ENCODE measurements at places on chromosomes 2 and 18.

- no peak for DNase-seq
These were observed 313.1 kb upstream of the SYT4 start for GRCh38 chr18:43590182-43590903.

DNA sequence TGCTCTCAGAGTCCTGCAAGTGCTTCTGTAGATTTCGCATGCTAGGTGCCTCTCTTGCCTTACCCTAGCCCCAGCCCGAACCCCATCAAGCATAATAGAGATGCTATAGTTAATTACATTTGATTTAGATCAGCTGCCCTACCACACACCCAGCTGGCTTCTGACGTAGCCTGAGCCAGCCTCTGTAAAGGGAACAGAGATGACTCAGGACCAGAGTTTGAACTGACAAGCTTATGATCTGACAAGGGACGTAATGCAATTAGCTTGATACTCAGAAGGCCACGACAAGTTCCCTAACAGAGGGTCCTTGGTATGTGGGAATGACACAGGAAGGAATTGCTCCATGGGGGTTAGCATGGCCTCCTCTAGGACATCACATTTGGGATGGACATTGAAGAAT, 126.6 kb downstream of the LRATD1 start:
- DNase-seq: no peak

DNA sequence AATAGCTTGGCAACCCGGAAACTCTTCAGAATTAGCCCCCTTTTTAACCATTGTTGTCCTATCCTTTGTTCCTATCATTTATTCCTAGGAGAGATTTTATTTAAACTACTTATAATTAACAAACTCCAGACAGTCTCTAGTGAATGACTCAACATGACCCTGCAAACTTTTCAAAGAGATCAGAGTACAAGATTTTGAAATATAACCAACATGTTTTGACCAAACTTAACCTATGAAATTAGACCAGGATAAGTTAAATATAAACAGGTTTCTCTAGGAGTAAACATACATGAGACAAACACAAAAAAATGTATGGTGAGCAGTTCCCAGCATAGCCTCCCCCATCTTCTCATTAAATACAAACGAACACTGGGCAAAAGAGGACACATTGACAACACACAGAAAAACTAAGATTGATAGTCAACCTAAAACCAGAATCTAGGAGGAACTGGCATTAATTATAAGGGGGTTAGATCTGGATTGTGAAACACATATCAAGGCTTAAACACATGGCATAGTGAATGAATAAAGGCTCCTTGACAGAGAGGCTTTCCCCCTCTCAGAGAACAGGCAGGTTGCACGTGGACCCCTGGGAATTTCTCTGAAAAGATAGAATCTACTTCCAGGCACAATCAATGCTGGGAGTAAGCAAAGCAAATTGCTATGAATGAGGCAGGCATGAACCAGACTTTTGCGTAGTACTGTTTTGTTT, 284.1 kb downstream of the IRS1 start:
- no peak for DNase-seq

GRCh38 chr18:79278896-79279295, 116.8 kb upstream of the NFATC1 start:
- no peak for DNase-seq

DNA sequence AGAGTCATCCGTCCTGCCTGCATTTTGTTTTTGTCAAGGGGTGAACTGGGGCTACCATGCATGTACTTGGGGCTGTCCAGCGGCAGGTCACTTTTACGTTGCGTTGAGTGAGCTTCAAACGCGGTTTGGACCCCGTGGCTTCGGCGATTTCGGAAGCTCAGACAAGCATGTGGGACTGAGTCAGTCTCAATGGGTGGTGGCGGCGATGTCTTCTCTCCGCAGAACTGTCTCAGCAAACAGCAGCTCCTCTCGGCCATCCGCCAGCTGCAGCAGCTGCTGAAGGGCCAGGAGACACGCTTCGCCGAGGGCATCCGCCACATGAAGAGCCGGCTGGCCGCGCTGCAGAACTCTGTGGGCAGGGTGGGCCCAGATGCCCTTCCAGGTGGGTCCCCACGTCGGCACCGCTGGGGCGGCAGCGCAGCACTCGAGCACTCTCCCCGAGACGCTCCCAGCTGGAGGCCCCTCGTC, 21.3 kb downstream of the FBLN7 start:
- DNase-seq: no peak

- DNase-seq: no peak
These were observed 14.4 kb downstream of the INHBB start for GRCh38 chr2:120360307-120360855.

DNA sequence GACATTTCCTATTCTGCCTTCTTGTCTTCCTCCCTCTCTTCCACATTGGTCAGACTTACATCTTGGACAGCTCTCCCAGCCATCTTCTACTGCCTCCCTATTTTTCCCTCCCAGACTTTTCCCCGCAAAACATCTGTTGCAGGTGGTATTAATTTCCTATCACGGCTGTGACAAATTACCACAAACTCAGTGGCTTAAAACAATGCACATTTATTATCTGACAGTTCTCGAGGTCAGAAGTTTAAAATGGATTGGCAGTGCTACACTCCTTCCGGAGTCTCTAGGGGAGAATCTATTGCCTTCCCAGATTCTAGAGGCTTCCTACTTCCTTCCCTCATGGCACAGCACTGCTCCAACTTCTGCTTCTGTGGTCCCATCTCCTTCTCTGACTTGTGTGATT, 33.3 kb downstream of the STRADB start:
- no peak for DNase-seq

DNA sequence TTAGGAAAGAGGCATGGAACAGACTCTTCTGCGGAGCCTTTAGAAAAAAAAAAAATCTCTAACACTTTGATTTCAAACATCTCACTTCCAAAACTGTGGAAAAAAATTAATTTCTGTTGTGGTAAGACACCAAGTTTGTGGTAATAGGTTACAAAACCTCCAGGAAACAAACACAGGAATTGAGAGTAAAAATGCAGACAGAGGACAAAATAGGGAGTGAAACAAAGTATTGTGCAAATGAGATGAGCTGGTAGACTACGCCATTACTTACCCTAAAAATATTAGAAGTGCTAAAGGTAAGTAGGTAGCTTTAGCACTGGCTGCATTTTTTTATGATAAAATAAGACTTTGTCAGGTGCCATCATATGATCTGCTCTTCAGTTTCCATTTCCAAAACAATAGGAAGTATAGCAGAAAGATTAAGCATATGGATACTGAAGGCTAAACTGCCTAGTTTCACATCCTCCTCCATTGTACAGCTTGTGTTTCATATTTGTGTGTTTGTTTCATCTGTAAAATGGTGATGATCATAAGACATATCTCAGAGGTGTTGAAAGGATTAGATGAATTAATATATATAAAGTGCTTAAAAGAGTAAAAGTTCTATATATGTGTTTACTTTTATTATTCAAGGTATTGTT, 309.2 kb downstream of the NR4A2 start:
- DNase-seq: no peak

DNA sequence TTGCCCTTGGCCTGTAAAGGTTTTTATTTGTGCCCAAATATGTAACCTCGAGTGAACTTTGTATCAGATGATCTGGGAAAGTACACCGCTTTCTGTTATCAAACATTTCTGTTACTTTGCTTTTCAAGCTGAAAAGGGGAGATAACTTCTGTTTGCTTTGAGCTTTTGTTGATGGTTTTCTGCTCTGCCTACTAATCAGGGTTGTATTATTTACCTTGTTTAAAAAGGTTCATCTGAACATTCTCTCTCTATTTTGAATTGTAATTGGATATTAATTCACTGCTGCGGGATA, 79.4 kb downstream of the XRCC5 start:
- no peak for DNase-seq

GRCh38 chr2:31337197-31337596, 77.3 kb downstream of the XDH start:
- DNase-seq: no peak

GRCh38 chr18:8175501-8176061, 433.7 kb upstream of the RAB12 start:
- DNase-seq: no peak

- DNase-seq: no peak
These were observed 325.6 kb downstream of the SOX11 start for GRCh38 chr2:6017736-6018286.

DNA sequence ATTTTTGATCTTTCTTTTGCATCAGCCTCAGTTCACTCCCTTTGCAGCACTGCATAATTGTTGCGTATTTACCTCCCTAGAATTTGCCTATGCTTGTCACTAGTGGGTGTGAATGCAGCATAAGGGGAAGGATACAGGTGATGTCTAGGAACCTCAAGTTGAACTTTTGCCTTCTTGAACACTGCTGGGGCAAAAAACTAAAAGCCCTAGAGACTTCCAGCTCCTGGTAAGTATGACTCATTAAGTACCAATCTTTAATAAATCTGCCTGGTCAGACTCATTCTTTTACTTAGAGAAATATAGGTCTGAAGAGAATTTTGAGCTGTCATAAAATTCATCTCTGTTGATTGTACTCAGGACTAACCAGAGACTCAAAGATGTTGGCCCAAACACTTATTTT, 547.3 kb upstream of the FANCL start:
- no peak for DNase-seq

DNA sequence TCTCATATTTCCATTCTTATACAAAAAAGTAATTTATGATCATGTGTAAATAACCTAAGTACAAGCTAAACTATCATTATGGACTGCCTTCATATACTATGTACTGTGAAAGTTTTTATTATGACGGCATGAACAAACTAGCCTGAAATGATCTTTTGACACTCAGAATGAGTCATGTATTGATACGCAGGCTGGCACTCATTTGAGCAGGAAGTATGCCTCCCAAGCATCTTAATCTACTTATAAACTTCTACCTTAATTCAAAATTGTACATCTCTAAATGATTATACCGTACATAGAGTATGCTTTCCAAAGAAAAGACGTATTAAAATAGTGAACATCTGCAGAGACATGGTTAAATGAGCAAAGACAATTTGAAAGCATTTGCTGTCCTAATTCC, 207.1 kb upstream of the SPOPL start:
- DNase-seq: no peak

- no peak for DNase-seq
These were observed 7.9 kb downstream of the CLHC1 start for GRCh38 chr2:55223958-55224760.

- DNase-seq: no peak
These were observed 106.1 kb upstream of the HDAC4 start for GRCh38 chr2:239506961-239507360.

DNA sequence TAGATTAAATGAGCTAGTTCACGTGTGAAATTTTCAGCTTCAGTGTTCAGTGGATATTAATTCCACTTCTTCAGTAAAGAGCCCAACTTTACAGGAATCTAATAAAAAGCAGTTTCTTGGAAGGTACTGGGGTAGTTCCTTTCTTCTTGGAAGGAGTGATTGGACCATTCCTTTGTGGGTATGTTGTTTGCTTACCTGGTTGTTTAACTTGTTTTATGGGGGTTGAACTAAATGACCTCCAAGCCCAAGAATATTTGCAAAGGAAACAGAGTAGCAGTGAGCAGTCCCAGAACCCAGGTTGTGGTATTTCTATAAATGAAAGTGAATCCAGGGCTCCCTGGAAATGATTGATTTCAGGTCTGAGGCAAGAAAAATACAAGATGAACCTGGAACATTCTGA, 31.4 kb downstream of the KCNJ13 start:
- DNase-seq: no peak

- DNase-seq: no peak
These were observed 6.5 kb upstream of the VPS54 start for GRCh38 chr2:64025741-64026140.

DNA sequence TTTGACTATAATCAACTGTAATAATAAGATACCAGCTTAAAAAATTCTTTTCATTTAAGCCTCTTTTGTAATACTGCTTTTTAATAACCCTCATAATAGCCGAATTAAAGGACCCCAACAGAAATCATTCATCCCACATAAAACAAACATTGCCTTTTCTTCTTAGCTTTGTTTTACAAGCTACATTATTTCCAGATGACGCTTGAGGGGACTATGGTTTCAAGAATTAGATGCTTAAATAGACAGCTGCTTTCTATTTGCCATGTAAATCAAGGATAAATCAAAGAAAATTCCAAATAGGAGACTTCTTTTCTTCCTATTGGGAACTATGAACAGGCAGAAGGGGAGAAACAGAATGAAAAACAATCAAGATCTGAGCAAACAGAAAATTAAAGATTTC, 200.7 kb upstream of the SMAD7 start:
- DNase-seq: no peak

GRCh38 chr2:31886700-31887099, 124.1 kb downstream of the MEMO1 start:
- DNase-seq: no peak

DNA sequence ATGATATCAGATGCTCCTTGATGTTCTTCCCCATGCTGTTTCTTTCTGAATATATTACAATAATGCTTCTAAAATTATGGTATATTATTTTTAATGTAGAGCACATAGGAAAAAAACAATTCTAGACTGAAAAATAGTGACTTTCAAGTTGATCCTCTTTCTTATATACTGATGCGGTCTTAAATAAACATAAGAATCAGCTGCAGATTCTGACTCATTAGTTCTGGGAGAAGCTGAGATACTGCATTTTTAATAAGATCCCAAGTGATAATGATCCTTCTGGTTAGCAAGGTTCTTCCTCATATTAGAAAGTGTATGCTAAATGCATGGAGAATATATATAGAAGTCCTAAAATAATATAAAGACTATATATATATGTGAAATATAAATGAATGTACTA, 124.9 kb downstream of the XIRP2 start:
- no peak for DNase-seq

GRCh38 chr2:239143858-239144712, 256.7 kb downstream of the HDAC4 start:
- no peak for DNase-seq

DNA sequence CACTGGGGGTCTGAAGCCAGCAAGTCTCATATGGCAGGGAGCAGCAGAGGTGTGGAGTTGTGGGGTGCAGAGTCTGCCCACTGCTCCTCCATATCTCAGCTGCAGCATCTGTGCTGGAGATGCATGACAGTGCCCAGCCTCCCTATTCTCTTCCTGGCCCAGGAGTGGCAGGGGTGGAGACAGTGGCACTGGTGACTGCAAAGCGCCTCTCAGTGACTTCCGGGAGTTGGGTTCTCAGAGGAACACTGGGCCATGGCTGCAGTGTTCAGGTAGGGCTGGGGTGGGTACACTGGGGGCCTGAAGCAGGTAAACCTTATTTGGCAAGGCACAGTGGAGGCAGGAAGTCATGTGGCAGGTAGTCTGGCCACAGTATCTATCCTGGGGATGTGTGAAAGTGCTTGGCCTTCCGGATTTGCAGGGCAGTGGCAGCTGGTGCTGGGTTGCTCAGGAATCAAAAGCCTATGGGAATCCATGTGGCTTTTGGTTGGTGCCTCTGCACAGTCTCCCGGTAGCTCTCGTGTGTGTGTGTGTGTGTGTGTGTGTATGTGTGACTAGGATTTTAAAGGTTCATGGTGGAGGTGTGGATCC, 60.3 kb upstream of the THUMPD2 start:
- no peak for DNase-seq

GRCh38 chr2:43948370-43948769, 47.4 kb downstream of the LRPPRC start:
- DNase-seq: no peak

DNA sequence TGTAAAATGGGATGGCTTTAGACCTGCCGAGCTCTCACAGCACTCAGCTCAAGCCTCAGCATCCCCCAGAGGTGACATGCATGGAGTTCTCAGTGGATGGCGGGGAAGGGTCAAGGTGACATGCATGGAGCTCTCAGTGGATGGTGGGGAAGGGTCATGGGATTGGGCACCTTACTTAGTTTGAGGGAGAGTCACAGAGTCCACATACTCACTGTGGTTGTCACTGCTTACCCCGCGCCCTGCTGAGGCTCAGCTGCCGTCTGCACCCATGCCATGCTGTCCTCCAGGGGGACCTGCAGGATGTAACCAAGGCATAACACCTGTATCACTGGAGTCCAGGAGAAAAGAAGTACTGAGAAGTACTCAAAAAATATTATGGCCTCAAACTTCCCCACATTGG, 112.2 kb upstream of the TPO start:
- DNase-seq: no peak
